Temporal lobe (tissue), 4 donors: ENCODE measurements at places on chromosomes 2 and 18. TPM values are rescaled to one million over a fixed set of nuclear protein-coding genes. Genes with fewer than 3 reads are reported as not detected.

The NTSR2 gene
- 0.25 TPM for total RNA-seq

The PLEKHA3 gene
- total RNA-seq, result 14.8 TPM

The TXNDC2 gene
- under 0.01 TPM for total RNA-seq

The MEP1B gene
- under 0.01 TPM for total RNA-seq

The ECEL1 gene
- total RNA-seq, result 1.5 TPM

The INHBB gene
- total RNA-seq, result 4.9 TPM

The SCN2A gene
- total RNA-seq, result 160 TPM

The RTP5 gene
- 5.2 TPM for total RNA-seq

The PASK gene
- 13.8 TPM for total RNA-seq

The AKAIN1 gene
- 2.5 TPM for total RNA-seq

The CAD gene
- 17.0 TPM for total RNA-seq

The DNAH6 gene
- 3.4 TPM for total RNA-seq

The SPATA3 gene
- total RNA-seq, result not detected

The MPHOSPH10 gene
- 26.1 TPM for total RNA-seq

The HOXD8 gene
- 0.25 TPM for total RNA-seq

The ARHGAP15 gene
- 19.9 TPM for total RNA-seq

The CDK5R2 gene
- 11.6 TPM for total RNA-seq

The TMEM17 gene
- total RNA-seq, result 4.4 TPM

The CCDC178 gene
- total RNA-seq, result 1.2 TPM

The AP1S3 gene
- 3.2 TPM for total RNA-seq

The SNTG2 gene
- 0.98 TPM for total RNA-seq
